DMS 273 treated with DMSO at 0.1 percent for 48 hours (cell line): ENCODE measurements at places on chromosomes 2 and 18.

DNA sequence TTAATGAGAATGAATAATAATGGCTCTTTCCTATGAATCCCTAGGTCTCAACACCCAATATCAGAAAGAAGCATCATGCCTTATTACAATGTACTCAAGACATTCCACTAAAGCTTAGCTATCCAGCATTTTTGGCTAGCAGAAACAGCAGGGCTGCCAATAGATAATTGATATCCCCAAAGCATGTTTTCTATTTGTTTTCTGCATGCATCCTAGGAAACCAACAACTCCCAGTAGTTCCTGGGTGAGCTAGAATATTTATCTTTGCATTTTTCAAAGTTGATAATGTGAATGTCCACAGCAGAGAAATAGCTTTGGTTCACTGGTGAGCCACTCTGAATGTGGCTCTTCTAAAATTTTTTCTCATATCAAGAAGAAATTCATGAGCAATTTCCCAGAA lies 5.8 kb upstream of the ANTXR1 start:
- DNase-seq, result no peak

GRCh38 chr2:70003093-70003830 lies 41.8 kb upstream of the ASPRV1 start:
- DNase-seq, result no peak

DNA sequence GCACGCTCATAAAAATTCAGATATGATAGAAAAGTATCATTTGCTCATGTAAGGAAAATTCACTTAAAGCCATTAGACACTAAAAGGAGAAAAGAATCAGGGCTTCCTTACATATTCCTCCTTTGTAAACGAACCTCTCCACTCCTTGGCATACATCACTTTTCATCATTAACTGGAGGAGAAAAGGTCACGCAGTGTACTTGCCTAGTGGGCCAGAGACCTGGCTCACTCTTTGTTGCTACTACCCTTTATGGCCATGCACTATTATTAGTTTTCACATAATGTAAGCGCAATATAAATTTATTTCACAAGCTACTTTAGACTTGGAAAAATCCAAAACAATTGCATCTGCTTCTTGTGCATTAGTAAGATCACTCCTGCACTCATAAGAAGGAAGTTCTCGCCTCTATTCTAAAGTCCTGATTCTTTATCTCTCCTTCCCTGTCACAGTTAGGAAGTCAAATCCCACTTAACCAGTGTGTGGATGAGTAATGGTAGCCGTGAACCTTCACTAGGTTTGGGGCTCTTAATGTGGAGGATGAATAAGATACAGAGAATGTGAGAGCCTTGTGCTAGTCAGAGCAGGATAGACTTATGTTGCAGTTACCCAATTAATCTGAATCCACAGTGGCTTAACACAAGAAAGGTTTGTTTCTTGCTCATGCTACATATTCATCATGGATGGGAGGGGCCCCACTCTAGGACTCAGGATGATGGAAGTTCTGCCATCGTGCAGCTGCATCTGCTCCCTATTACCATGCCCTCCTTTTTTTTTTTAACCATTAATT lies 115.0 kb upstream of the GLS start:
- no peak for DNase-seq

DNA sequence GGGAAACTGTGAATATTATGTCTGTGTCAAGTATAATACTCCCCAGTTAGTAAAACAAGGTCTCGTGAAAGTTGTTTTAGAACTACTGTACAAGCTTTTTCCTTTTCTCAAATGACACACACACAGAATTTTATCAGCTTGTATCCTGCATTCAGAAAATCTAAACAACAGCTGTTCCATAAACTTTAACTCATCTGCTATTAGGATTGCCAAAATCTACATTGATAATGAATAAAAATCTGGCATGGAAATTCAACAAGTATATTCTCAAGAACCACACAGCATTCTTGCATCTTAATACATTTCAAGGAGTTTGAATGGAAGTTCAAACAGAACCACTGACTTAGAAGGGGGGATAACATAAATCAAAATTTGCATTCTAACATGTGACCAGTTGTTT lies 151.2 kb downstream of the SLC39A10 start:
- DNase-seq, result no peak

GRCh38 chr2:216371721-216372702 lies at the start of gene MARCHF4:
Gene MARCHF4 (minus strand): TSS chr2:216372483. CDS start chr2:216370260, 2,223 bp downstream.
- peak; percentile 50 for DNase-seq

- DNase-seq, result no peak
Measured at GRCh38 chr2:24898122-24899109, 21.6 kb downstream of the ADCY3 start.

DNA sequence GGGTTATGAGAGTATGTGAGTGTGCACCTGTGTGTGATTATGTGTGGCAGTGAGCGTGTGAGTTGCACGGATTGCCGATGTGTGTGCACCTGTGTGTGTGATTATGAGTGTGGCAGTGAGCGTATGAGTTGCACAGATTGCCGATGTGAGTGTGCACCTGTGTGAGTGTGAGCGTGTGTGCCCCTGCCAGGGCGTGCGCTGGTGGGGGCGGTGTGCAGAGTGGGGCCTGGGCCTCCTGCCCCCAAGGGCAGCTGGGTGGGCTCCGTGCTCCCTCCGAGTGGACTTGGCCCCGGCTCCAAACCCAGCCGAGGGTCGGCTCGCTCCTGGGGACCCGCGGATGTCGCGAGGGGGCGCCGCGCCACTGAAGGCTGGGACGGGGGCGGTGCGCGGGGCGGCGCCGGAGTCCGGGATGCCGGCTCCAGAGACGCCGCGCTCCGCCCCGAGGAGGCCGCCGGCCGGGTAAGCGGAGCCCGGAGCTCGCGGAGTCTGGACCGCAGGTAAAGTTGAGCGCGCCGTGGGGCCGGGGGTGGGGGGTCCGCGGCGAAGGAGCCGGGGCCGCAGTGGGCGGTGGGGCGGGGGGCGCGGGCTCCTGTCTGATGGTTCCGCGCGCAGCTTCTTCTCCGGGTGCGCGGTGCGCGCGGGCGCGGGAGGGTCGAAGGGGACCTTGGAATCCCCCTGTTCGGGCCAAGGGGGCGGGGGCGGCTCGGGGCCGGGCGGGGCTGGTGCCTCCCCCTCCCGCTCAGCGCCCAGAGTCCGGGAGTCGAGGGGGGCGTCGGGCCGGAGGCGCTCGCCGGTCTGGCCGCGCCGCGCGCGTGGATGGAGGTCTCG lies at the start of gene KCNG2:
KCNG2 (plus strand) TSS at position 421 of the 828 bp plus-strand sequence. CDS start 65,730 bp downstream, outside the sequence.
- no peak for DNase-seq

DNA sequence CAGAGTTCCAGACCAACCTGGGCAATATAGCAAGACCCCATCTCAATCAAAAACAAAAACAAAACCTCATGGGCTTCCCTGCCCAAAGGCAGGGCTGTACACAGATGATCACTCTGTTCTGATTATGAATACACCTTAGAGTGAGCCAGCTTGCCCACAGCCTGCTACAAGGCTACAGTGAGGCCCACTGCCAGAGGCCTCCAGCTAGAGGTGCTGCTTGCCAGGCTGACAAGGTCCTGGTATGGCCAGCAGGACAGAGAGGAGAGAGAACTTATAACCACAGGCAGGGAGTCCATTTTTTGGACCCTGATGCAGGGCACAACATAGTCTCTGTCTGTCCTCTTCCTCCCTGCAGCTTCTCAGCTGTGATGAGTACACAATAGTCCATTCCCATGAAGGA lies 41.5 kb downstream of the KANSL3 start:
- no peak for DNase-seq

DNA sequence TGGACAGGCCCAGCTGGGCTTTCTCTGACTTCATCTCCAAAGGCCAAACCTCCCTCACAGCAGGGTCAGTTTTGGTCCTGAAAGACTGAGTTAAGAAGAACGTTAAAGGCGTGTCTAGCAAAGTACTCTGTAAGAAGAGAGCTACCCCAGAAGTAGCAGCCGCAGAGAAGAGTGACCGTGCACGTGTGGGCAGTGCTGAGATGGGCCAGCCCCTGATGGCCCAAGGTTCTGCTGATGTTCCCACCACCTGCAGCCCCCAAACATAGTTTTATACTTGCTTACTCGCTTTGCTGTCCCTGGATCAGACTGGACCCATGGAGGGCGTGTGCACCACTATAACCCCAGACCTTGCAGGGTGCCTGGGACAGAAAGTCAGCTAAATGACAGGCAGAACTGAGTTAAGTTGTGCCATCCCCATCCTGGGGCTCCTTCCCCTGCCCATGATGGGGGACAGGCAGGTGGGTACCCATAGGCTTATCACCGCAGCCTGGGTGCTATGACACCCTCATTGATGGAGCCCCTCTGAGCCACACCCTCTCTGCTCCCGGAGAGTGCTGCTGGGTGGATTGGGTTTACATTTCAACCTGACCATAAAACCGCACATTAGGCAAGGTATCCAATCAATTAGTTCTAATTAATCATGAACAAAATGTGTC lies 367.3 kb upstream of the HS6ST1 start:
- no peak for DNase-seq

DNA sequence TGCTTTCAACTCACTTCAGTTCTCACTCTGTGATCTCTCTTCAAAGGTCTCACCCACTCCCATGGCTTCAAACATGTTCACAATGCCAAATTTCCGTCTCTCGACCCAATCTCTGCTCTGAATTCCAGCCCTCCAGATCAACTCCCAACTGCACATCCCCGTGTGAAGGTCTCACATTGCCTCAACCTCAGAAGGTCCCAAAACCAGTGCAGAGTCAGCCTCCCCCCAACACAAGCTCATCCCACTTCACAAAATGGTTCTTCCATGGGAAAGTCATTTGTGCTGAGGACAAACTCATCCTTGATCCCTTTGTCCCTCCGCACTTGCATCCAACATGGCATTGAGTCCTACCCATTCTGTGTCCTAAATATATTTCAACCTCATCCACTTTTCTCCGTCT lies 31.0 kb upstream of the GNAL start:
- no peak for DNase-seq

- no peak for DNase-seq
Measured at GRCh38 chr2:37793004-37793403, 121.6 kb upstream of the CDC42EP3 start.

- DNase-seq, result no peak
Measured at GRCh38 chr2:43453179-43454170, 142.4 kb downstream of the THADA start.

GRCh38 chr2:201779901-201780673 lies 646 bp downstream of the ALS2 start:
- no peak for DNase-seq

DNA sequence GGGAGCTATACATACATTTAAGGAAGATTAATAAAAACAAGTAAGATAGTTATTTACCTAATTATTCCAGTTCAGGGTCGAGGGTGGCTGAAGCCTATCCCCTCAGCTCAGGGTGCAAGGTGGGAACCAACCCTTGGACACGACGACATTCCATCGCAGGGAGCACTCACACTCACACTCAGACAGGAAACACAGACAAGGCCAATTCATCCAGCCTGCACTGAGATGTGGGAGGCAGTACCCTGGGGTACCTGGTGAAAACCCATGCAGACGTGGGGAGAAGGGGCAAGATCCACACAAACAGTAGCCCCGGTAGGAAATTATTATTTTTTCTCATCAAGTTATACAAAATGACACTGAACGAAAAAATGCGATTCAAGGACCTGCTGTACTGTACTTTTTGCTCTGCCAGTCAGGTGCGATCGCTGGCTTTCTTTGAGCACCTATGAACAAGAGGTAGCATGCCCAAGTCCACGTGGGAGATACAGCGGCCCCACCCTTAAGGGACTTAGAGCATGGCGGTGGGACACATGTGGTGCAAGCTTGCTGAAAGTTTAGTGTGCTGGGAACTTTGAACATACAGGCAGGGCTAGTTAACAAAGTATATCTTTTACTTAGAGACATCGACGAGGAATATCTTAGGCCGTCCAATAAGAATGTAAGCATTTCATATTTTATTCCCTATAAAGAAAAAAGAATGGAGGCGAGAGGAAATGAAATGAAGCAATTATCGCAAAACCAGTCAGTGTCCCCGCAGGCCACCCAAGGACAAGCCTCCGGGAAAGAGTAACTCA lies 624 bp downstream of the METTL8 start:
- DNase-seq, result peak; percentile 61

DNA sequence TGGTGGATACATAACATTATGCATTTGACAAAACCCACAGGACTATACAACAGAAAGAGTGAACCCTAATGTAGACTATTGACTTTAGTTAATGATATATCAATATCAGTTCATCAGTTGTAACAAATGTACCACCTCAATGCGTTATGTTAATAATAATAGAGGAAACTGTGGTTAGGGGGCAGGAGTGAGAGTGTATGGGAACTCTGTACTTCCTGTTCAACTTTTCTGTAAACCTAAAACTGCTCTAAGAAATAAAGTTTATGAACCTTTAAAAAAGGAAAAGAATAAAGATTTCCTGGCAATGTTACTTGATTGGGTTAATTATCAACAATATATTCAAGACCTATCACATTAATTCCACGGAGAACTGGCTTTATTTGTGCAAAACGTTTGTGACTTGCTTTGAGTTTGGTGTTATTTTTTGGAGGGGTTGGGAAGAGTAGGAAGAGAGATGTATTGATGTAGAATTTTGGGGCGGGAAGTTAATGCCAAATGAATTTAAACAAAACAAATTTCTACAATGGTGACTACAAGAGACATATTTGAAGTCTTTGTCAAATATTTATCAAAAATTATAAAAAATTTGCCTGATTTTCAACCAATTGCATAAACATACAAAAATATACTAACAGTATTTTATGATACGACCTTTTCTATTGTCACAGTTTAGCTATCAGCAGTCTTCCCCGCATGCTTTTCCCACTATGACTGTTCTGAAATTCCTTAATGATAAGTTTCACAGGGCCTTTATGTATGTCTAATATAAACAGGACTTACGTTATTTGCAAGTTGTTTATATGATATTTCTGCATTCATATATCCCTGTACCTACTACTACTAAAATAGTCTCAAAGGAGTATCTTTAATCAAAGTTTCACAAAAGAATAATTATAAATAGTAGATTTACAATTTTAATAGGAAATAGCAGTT lies 2.1 kb upstream of the RTN4 start:
- no peak for DNase-seq

GRCh38 chr2:117952228-117952627 lies 61.6 kb downstream of the CCDC93 start:
- DNase-seq, result no peak

DNA sequence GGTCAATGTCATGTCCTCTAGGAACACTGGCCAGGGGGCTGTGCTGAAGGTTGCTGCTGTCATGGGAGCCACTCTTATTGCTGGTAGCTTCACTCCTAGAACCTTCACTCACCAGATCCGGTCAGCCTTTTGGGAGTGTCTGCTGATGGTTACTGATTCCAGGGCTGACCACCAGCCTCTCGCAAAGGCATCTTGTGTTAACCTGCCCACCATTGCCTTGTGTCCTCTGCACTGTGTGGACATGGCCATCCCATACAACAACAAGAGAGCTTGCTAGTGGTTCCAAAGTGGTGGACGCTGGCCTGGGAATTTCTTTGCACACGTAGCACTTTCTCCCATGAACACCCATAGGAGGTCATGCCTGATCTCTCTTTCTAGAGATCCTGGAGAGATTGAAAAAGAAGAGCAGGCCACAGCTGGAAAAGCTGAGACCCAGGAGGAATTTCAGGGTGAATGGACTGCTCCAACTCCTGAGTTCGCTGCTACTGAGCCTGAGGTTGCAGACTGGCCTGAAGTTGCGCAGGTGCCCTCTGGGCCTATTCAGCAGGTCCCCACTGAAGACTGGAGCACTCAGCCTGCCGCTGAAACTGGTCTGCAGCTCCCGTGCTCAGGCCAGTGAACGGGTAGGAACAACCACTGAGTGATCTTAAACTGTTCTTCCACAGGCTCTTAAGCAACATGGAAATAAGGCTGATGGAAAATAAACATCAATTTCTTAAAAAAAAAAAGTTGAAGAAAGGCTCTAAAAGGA lies 18.7 kb upstream of the C2orf80 start:
- no peak for DNase-seq

GRCh38 chr2:36478332-36478738 lies 119.6 kb downstream of the FEZ2 start:
- DNase-seq, result no peak

- DNase-seq, result no peak
Measured at GRCh38 chr18:36212301-36213171, 25.2 kb downstream of the MOCOS start.
